Femur (tissue), 1 donor: ENCODE measurements at places on chromosomes 1 and 21.

DNA sequence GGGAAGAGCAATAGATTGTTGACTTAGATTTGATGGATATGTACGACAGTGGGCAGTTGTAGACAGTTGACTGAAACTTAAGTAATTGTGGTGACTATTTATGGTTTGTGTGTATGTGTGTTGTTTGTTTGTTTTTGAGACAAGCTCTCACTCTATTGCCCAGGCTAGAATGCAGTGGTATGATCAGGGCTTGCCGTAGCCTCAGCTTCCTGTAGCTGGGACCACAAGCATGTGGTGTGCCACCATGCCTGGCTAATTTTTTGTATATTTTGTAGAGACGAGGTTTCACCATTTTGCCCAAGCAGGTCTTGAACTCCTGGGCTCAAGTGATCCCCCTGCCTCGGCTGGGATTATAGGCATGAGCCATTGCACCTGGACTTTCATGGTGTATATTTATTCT is 9.8 kb downstream of the SDHC start:
- DNase-seq: no peak

DNA sequence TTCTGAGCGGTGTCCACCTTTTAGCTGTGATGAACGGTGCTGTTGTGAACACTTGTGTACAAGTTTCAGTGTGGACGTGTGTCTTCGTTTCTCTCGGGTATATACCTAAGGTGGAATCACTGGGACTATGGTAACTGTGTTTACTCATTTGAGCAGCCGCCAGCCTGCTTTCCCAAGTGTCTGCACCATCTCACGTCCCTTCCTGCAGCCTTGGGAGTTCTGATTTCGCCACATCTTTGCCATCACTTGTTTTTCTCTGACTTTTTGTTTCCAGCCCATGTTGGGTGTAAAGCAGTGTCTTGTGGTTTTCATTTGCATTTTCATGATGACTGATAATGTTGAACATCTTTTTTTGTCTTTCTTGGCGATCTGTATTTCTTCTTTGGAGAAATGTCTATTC is 40.4 kb downstream of the COL18A1 start:
- no peak for DNase-seq

GRCh38 chr1:39317111-39317510 is 112.6 kb downstream of the MACF1 start:
- no peak for DNase-seq

- no peak for DNase-seq
These were observed 1.4 kb downstream of the PPM1J start for GRCh38 chr1:112713466-112714312.

GRCh38 chr1:56533621-56534020 is 45.7 kb downstream of the PLPP3 start:
- no peak for DNase-seq

GRCh38 chr1:92623187-92623778 is 136.6 kb upstream of the GFI1 start:
- no peak for DNase-seq

GRCh38 chr1:161008869-161009510 is 12.0 kb downstream of the F11R start:
- no peak for DNase-seq

DNA sequence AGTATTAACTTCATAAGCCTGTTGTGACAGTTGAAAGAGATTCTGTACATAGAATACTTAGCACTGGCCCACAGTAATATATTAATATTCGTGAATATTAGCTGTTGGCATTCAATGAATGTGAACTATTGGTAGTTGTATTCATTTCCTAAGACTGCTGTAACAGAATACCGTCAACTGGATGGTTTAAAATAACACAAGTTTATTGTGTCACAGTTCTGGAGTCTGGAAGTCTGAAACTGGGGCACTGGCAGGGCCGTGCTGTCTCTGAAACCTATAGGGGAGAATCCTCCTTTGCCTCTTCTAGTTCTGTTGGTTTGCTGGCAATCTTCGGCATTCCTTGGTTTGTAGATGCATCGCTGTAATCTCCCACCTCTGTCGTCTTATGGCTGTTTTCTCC is 47.5 kb downstream of the OLFML3 start:
- no peak for DNase-seq

DNA sequence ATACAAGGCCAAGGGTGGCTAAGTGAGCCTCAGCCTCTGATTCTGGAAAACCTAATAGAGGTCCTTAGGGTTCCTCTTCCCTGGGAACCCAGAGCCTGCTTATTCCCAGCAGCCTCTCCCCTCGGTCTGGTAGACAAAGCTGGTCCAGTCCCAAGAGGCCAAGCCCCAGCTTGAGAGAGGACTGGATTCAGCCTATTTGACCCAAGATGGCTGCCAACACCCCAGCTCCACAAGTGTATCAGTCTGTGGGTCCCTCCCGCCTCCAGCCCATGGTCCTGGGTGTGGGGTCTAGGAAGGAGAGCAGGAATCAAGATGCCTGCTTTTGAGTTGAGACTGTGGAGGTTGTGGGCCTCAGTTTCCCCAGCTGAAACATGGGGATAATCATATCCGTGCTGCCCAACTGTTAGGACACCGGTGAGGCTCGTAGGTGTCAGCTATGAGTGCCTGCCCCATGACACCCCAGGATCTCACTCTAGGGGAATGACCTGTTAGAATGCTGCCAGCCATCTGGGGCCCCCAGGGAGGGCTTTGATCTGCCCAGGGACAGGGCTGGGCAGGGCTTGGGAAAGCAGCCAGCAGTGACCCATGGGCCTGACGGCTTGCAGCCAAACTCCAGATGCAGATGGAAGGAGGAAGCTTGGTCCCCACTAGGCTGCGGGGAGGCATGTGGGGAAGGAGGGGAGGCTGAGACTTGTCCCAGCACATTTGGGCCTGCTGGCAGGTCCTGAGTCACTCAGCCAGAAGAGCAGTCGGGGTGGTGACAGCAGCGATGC is 45.4 kb downstream of the NUAK2 start:
- DNase-seq: no peak

DNA sequence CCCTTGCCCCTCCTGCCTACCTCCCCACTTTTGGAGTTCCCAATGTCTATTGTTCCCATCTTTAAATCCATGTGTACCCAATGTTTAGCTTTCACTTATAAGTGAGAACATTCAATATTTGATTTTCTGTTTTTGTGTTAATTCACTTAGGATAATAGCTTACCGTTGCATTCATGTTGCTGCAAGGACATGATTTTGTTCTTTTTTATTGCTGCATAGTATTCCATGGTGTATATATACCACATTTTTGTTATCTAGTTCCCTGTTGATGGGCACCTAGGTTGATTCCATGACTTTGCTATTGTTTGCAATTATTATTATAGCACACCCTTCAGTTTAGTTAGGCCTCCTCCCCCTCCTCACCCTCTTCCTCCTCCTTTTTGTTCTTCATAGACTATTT is 33.5 kb upstream of the ADAR start:
- no peak for DNase-seq

DNA sequence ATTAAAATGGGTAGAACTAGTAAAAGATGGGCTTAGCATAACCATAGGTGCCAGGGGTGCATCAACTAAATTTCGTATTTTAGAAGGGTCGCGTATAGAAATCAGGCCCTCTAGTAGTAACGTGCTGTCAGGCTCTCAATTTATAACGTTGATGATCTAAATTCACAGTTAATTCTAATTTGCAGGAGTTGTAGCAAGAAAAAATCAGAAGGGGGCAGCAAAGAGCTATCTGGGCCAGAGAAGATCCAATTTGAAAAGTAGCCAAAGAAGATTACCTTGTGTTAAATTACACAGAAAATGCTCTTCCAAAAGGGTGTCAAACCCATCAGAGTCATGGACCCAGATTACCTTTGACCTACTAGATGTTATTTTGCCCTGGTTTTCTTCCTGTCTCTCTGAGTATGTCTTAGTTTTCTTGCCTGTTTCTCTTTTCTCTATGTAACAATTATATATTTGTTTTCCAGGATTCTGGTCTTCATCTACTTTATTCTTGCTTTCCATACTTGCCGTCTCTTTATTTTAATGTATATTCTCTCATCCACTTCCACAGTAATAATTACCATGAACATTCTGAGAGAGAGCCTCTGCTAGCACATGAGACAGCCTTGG is 1030.9 kb downstream of the AMY1C start:
- no peak for DNase-seq

- DNase-seq: peak; percentile 57
These were observed 6.4 kb downstream of the TGFB2 start for GRCh38 chr1:218351391-218352074.

DNA sequence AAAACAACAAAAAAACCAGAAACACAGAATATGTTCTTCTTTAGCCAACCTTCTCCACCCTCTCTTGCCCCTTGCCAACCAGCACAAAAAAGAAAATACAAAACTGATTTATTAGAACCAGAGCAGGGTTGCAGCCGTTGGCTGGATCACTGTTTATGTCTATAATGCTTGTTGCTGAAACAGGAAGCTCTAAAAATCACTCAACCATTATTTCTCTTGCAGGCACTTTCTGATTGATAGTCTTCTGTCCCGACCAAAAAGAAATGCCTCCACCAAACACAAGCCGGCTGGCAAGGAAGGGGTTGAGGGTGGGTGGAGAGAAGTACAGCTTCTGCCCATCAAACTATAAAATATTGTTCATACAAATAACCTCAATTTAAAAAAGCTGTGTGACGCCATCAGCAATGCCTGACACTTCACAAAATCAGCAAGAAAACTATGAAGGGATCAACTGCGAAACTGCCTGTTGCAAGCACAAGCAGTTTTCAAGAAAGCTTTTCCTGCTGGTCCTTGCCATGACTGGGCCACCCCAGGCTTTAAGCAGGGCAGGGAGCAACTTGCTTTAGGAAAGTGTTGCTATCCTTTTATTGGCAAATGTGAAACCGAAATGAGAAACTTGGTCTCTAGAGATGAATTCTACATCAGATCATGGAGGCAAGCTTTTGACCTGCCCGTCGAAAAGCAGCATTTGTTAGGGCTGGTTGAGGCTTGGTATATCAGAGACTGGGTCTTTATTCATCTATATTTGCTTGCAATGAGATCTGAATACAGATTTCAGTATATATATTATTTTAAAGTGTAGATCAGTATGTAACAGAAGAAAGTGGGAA is 174.2 kb downstream of the RUNX1 start:
- no peak for DNase-seq

DNA sequence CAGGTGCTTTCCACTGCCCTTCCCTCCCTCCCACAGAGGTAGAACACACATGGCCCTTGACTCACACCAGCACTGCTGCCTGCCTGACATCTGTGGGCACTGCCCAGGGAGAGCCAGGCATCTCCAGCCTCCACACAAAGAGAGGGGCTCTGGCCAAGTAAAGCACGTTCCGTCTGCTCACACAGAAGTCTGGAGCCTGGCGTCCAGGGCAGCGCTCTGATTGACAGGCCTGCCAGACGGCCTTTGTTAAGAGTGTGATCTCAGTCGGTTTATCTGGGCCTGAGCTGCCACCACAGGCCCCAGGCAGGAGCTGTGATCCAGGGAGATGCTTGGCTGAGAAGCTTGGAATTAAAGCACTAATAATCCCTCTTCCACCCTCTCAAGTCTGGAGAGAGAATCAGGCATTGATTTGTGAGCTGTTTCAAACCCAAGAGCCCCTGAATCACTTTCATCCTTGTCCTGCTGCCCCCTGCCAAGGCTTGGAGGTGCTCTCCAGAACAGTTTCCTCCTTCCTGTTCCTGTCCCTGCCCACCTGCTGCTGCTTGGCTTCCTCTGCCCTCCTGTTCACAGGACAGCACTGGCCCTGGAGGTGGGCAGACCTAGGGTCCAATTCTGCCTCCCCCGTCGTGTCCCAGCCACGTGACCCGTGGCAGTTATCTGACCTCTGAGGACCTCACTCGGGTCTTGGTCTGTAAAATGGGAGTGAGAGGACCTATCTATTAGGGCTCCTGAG is 3.7 kb downstream of the DMRTB1 start:
- no peak for DNase-seq

- peak; percentile 18 for DNase-seq
These were observed 24.1 kb upstream of the LBR start for GRCh38 chr1:225451840-225452515.
